ENCODE measurements at places on chromosomes 6 and 20.

GRCh38 chr6:47019941-47020340, 22.2 kb downstream of the ADGRF1 start:
- no peak for DNase-seq

GRCh38 chr6:14506656-14507246, 389.2 kb downstream of the CD83 start:
- no peak for DNase-seq

DNA sequence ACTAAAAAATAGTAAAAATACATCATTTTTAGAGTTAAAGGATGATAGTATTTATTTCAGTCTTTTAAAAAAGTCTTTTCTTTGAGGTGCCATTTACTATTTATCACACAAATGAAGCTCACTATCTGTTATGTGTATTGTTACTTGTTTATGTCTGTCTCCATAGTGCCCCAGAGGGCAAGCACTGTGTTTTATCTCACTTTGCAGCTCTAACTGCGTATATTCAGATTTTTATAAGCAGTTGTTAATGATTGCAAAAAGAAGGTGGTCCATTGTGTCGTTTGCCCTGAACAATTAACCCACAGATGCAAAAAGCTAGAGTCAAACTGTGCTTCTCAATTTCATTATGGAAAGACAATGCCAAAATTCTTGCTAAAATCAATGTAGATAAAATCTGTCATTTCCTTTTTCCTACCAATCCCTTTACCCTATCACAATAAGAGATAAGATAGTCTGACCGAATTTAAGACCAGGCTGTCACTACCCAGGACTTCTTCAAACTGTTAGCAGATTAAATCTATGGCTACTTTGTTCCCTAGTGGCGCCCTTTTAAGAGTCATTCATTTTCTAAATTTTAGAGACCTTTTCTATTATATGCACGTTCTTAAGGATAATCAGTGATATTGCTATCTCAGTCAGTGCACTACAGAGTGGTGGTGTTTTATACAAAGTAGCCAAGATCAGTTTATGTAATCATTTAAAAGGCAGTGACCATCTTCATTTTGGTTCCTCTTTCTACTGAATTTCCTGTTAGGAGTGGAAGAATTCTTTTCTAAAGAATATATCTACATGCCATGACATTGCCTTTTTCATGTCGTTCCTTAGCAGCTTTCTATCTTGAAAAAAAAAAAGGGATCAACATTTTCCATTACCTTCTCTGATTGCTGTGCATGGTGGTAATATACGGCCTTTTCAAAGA, 133.1 kb upstream of the PRDM1 start:
- no peak for DNase-seq

GRCh38 chr6:10643201-10643651, 51.2 kb downstream of the C6orf52 start:
- DNase-seq, result no peak

DNA sequence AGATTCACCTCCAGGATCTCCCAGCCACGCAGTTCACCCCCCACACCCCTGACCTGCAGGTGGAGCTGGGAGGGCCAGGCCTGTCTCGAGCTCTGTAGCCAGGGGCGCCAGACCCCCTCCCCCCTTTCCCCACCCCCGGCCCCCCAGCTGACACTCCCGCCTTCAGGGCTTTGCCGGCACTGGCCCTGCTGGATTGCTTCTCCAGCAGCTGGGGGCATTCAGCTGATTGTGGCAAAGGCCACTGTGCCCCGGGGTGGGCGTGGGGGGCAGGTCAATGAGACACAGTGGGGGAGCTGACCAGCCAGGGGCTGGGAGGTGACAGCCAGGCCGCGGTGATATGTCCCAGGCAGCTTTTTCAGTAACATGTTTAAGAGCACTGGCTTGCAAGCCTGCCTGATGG, 22.2 kb downstream of the ZBP1 start:
- no peak for DNase-seq

- no peak for DNase-seq
Observed at GRCh38 chr6:82902290-82902689, 163.4 kb downstream of the UBE3D start.

DNA sequence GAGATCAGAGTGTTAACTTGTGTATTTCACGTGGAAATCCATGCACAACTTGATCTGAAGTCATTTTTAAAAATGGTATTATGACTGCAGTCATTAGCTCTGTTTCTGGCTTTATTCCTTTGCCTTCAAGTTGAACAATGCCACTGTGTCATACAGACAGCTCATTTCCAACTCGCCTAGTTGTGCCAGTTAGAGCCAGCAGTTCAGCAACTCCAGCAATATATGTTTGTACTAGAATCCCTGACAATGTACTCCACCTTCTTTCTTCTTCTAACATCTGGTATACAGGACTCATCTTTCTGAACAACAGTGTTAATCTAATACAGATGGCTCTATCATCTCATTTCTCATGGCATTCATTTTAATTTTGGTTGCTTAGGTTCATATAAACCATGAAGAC, 418.3 kb upstream of the POU3F2 start:
- no peak for DNase-seq

DNA sequence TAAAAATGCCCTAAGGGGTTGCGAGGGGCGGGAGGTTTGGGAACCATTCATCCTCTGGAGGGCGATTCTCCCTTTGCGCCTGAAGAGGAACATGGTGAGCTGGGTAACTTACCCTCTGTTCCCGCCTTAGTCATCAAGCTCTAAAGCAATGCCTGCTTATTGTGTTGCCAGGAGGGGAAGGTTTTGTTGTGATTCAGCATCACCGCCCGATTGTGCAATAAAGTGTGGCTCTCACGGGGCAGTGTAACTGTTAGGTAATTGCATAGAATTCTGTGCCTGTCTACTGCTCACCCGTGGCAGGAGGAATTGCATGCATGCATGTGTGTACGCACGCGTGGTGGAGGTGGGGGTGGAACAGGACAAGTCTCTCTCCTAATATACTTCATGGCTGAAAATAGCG, 95.5 kb upstream of the AGPAT4 start:
- DNase-seq, result no peak
